ENCODE measurements at places on chromosomes 7 and 10.

GRCh38 chr7:79741684-79742083, 288.2 kb upstream of the MAGI2 start:
- no peak for DNase-seq

- DNase-seq: no peak
Observed at GRCh38 chr10:105953056-105953455, 1211.5 kb downstream of the SORCS1 start.

- DNase-seq: no peak
Observed at GRCh38 chr7:97006055-97006815, 882 bp downstream of the DLX6 start.

DNA sequence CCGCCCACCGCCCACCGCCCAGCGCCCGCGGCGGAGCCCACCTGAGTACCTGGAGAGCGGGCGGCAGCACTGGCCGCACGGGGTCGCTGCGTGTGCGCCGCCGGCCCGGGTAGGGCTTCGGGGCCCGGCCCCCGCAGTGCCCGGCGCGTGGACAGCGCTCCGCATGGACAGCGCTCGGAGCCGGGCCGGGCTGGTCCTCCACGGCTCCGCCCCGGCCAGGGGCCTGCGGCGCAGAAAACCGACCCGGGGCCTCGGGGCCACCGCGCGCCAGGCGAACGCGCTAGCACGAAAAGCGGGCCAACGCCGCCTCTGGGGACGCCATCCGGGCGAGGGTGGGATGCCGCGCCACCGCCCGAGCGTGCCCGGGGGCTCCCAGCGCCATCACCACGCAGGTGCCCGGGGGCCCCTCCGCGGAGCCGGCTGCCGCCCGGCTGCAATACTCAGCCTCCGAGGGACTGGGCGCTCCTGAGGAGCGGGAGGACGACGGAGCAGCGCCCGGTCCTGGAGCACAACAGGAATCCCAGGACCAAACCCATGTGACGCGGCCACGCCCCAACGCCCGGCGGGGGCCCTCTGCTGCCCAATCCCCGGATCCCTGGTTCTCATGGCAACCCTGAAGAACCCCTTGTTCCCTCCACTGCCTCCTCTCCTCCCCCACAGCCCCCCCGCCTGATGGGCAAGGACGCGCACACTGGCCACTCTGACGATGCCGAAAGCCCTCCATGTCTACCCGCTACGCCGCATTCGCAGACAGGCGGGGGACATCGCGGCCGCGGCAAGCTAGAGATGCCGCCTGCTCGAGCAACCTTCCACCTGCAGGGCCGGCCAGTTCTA, at the start of gene GRB10:
Gene GRB10 (minus strand): TSS at position 522 of the 834 bp plus-strand sequence. CDS start 50,574 bp downstream, outside the sequence.
- no peak for DNase-seq

DNA sequence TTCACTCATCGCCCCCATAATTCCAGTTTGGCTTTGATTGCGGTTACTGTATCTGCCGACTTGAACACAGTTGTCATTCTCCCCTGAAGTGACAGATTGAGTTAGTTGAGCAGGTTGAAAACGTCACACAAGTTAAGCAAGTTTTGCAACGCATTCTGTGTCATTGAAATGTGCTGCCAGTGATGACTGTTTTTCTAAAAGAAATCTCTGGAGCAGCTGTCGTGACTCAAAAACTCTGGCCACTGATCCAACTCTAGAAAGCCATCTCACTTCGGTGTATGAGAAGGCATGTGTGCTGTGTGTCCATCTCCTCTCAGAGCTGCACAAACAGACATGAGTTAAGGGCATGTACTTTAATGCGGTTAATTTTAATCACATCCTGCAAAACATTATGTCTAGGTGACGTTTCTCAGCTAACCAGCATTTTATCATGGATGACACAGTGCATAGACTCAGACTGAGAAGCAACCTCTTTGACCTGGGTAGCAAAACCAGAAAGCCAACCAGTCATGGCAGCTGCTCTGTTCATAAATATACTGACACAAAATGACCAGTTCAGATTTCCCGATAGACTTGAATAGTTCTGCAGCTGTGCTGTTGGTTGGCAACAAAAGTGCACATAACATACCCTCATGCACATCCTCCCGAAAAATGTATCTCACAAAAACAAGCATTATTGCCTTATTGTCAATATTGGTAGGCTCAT, 69.3 kb downstream of the CSTF2T start:
- no peak for DNase-seq

DNA sequence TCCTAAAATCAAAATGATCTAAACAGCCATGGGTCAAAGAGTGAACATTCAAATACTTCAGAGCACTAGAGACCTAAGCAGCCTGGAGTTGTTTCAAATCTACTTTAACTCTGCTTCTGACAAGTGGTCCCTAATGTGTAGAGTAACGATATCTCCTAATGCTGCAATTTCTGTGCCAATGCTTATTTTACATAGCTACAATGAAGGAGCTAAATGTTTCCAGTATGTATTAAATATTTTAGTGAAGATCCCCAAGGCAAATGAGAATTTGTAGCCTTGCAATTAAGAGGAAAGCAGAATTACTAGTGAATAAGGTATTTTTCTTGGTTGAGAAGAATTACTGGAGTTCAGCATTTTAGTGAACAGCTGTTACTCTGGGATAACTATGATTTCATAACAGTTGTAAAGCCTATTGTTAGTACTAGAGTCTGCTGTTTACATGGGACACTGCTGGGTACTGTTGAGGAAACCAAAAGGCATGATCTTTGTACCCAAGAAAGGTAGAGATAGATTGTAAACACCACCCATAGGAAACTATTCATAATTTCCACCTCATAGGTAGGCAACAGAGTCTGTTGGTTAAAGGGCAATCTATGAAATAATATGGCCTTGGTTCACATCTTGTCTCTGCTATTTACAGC, 271.9 kb downstream of the PLXDC2 start:
- DNase-seq: no peak

DNA sequence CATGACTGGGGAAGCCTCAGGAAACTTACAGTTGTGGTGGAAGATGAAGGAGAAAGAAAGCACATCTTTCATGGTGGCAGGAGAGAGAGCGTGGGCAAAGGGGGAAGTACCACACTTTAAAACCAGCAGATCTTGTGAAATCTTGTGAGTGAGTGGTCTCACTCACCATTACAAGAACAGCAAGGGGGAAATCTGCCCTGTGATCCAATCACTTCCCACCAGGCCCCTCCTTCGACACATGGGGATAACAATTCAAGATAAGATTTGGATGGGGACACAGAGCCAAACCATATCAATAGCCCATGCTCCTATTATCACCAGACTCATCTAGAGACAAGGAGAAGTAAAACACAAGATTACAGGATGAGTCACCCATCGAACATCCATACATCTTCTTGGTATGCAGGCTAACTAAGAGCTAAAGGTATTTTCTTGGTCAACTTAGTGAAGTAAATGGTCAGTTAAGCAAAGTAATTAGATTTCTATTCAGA, 55.3 kb upstream of the YAE1 start:
- no peak for DNase-seq

GRCh38 chr10:72328829-72329204, 25.9 kb downstream of the DNAJB12 start:
- DNase-seq: no peak

DNA sequence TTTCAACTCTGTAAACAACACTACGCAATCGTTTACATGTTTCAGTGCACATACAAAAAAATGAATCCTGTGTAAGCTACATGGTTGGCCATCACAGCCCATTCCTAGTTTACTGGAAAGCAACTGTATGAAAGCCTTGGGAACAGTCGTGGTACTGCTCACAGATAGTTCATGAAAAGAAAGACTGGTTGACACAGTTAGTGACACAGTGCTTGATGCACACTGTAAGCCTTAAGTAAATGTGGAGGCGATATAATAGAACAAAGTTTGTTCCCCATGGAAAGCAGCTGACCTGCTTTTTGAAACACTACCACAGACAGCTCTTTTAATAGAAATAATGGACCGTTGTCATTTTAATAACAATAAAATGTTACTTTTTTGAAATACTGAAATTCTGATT, 5.1 kb downstream of the CACNA2D1 start:
- DNase-seq: no peak

DNA sequence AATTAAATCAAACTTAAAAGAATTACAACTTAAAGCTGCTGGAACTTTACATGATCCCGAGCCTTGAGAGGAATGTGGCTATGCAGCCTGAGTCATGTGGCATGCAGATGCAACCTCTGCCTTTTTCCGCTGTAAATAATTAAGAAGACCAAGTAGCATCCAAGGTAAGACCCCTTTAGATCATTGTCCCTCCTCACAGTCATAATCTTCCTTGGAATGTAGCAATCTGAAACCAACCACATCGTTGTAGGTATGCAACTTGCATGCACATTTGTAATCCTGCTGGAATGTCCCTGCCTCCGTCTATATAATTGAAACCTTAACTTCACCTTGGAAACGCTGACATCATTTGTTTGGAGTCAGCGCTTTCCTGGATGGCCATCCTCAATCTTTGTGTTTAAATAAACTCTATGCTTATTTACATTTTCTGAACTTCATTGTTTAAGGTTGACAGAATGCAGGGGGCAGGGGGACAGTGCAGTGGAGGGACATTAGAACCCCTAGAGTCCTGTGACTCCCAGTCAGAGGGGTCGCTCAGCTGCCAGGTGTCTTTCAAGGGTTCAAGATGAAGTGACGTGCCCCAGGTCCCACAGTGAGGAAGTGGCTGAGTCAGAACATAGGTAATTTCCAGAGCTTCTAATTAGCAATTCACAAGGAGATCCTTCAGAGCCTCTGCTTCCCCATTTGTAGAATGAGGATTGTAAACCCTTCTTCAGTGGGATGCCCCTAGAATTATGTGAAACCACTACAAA, 110.7 kb downstream of the RALA start:
- peak; percentile 61 for DNase-seq

- peak; percentile 26 for DNase-seq
Observed at GRCh38 chr7:13851736-13852135, 137.7 kb downstream of the ETV1 start.

- no peak for DNase-seq
Observed at GRCh38 chr7:44898039-44898438, 12.7 kb upstream of the PURB start.

DNA sequence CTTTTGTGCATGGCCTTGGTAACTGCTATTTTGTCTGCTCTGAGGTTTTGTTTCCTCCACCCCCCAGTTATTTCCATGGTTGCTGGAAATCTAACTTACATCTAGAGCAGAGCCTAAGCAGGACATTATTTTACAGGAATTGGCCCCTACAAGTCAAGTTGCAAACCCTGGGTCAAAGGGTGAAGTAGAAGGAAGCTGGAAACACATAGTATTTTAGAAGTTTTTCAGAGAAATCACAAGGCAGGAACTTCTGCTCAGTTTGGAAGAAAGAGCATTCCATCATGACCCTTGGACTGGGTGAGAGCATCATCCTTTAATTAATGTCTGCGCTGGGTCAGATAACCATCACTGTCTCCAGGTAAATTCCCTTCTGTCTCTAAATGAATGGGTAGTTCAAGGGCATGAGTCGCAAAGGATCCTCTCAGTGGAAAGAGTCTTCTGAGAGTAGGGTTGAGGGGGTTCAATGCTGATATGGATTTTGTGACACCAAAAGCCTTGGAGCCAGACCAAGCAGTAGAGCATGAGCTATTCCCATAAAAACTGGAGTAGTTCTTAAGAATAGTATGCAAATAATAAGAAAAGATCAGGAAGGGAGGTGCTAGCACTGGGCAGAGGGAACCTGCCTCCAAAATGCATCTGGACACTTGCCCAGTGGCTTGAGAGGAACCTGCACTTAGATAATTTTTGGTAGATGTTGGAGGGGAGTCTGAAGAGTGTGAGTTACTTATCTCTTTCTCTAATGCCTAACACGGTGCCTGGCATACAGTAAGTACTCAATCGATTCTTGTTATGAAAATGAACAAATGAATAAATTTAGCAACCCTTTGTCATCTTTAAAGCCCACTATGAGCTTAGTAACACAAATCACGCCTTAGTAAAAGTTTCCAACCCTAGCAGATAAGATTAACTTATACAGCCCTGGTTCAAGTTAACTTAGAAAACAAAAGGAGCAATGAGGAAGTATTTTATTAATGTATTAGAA, 160.6 kb upstream of the ADO start:
- DNase-seq: no peak

DNA sequence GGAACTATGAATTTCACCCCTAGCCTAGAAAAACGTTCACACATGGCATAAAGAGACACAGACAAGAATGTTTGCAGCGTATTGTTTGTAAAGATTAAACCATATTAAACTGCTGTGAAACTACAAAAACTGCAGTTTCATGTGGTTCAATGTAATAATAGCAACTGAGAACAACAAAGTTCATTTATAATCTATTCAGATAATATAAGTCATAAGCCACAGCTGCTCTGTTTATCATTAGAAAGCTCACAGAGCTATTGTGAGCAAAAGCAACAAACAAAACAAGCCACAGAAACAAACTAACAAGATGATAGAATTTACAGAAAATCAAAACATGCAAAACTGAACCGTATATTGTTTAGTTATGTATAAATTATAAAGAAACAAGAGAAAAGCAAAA, 113.5 kb downstream of the AHR start:
- DNase-seq: no peak

GRCh38 chr7:108503112-108504026, 22.6 kb downstream of the PNPLA8 start:
- peak; percentile 10 for DNase-seq

- DNase-seq: no peak
Observed at GRCh38 chr7:23539494-23539907, 7.7 kb upstream of the TRA2A start.

DNA sequence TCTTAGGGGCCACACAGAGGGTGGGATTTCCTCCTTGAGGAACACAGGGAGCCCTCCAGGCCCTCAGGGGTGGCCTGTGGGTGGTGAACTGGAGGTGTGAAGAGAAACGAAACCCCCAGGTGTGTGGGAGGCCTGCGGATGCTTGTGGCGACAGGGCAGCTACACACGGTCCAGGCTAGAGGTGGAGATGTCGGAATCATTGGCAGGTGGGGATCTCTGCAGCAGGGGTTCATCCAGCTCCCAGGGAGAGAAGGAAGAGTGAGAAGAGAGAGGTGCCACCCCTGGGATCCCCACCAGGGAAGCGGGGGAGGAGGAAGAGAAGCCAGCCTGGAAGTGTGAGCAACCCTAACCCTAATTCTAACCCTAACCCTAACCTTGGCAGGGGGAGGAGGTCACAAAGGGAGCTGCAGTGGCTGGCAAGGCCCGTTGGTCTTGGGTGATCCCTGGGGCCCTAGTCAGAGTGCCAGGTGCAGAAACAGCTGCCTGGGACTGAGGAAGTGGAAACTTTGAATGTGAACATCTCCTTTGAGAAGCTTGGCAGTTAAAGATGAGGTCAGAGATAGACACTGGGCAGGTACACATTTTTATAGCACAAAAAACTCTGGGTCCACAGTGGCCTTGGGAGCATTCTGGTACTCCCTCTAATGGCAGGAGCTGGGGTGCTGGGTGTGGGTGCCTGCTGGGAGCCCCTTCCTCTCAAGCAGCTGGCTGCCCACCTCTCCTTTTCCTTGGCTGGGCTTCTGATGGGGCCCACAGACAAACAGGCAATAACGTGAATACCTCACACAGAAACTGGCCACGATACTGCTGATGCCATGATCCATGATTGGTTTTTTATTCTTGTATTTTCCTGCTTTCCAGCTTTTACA, 6.8 kb upstream of the AEBP1 start:
- DNase-seq: no peak

GRCh38 chr7:929311-929711, 25.2 kb downstream of the ADAP1 start:
- DNase-seq: no peak

All from GM04503 (cell line).